ENCODE measurements at places on chromosomes 12 and 14. TPM values are rescaled to one million over a fixed set of nuclear protein-coding genes. Genes with fewer than 3 reads are reported as not detected.
A peak's percentile ranks its signal among the peaks of the same experiment; 100 is the strongest.

Gene RIN3
- 22.9 TPM for total RNA-seq

Gene SMCO2
- total RNA-seq: not detected

Gene DPF3
- 9.7 TPM for total RNA-seq

Gene LMO3
- total RNA-seq: 1.9 TPM

Gene KRT82
- total RNA-seq: not detected

Gene SLC6A12
- 3.9 TPM for total RNA-seq

Gene KRT79
- total RNA-seq: not detected

Gene SLCO1A2
- not detected for total RNA-seq

Gene TRHDE
- total RNA-seq: 5.7 TPM

Gene FAM222A
- total RNA-seq: 4.7 TPM

Gene MGAT4C
- 0.09 TPM for total RNA-seq

Gene KDM5A
- total RNA-seq: 48.7 TPM

Gene P2RX2
- 0.34 TPM for total RNA-seq

DNA sequence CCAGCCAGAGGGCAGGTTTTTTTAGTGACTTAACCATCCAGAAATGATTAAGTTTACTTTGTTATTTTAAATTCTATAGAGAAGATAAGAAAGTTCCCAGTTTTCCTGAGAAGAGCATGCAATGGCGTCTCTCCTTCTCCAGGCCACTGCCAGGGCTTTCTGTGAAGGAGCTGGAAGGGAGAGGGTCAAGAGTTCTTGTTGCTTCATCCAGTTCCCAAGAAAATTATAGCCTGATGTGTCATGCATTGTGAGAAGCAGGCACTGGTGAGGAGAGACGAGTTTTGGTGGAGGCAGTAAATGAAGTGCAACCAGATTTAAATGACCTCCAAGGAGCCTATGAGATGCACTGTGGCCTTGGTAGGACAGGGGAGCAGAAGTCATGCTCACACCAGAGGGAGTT, 14.2 kb downstream of the ELK3 start:
- no peak for DNase-seq

GRCh38 chr12:80567401-80567800, 123.4 kb downstream of the PTPRQ start:
- no peak for DNase-seq

DNA sequence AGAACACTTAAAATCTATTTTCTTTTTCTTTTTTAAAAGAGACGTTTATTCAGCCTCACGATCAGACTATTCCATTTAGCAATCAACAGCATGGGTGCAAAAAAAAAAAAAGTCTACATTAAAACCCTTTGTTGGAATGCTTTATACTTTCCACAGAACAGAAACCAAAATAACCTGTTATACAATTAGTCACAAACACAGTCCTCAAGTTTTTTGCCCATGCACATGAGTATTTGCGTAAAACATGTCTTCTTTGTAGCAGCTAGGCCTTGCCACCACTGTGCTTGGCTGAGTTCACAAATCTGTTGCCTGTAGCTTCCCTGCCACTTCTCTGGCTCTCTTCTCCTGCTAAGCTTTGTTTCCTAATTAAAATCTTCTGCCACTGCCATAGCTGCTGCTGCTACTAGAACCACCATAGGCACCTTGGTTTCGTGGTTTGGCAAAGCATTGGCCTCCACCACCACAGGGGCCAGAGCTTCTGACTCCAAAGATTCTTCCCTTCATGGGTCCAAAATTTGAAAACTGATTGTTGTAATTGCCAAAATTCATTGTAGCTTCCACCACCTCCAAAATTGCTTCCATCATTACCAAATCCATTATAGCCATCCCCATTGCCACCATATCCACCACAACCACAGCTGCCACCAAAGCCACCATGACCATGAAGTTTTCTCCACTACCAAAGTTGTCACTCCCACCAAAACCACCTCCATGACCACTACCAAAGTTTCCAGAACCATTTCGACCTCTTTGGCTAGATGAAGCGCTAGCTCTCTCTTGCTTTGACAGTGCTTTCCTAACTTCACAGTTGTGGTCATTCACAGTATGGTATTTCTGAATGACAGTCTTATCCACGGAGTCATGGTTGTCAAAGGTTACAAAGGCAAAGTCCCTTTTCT, 38.1 kb downstream of the KLRG1 start:
- DNase-seq: no peak

DNA sequence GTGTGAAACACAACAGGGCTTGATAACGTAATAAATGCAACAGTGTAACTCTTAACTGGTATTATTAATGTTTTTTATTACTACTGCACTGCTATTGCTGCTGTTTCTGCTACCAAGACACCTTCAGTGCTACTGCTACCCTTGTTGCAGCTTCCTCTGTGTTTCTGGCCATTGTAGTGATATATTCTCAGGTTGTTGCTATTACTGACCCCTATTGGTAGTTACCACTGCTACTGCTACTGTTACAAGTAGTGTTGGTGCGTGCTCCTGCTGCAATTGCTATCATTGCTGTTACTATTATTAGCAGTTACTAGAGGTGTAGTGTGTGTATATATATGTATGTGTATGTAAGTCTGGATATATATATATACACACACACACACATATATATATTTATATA, 87.2 kb upstream of the PTPRB start:
- no peak for DNase-seq

- no peak for DNase-seq
Measured at GRCh38 chr14:52871606-52872005, 79.2 kb downstream of the FERMT2 start.

GRCh38 chr12:27498149-27498548, 25.9 kb upstream of the PPFIBP1 start:
- DNase-seq: no peak

DNA sequence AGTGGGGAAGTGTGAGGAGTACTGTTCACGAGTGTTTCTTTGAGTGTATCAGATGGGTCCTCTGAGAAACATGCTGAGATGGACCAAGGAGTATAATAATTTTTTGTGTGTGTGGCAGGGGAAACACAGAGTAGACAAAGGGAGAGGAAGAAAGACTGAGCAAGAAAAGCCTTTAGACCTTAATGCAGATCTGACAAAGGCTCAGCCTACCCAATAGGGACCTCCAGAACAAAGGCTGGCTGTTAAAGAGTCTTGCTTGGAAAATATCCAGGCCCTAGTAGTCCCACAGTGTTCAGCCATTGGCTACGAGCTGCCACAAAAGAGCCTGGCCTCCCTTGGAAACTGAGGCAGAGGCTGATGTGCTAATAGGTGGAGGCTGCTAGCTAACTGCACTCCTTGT, 13.5 kb downstream of the COQ5 start:
- DNase-seq: no peak

DNA sequence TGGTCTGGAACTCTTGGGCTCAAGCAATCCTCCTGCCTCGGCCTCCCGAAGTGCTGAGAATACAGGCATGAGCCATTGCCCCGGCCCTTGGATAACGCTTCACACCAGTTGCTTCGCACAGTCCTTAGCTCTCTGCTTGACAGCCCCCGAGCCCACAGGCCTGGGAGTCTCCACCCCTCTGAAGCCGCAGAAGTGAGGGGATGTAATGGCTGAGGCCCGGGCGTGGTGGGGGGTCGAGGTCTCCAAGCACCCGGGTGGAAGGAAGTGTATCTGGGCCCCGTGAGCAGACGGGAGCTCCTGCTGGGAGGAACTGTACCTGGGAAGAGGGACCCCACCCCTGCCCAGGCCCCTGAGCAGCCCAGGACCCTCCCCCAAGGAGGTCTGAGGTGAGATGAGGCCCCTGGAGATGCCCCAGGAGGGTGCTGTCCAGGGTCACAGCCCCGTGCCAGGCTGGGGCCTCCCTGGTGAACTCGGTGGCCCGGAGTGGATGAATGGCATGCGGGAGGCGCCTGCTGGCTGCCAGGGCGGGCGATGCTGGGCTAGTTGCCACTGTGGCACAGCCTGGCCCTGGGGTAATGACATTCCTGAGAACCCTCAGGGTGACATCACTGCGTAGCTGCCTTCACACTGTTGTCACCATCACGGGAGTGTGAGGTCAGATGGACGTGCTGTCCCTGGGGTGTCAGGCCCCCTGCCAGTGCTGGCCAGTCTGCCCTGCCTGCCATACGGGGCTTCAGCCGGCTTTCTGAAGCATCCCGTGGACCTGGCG, 48.9 kb downstream of the KIF26A start:
- no peak for DNase-seq

- peak; percentile 81 for DNase-seq
Measured at GRCh38 chr14:20631880-20632389, 9.6 kb downstream of the OR6S1 start.

Data from left colon (tissue), 2 donors.